ENCODE measurements at places on chromosomes 16 and 17.
A peak's percentile ranks its signal among the peaks of the same experiment; 100 is the strongest.

GRCh38 chr17:50945779-50946222, 79.6 kb upstream of the TOB1 start:
- DNase-seq: no peak

- DNase-seq: no peak
These were observed 62.4 kb upstream of the MED9 start for GRCh38 chr17:17414341-17414805.

- no peak for DNase-seq
These were observed 7.3 kb downstream of the SPOP start for GRCh38 chr17:49670641-49671040.

DNA sequence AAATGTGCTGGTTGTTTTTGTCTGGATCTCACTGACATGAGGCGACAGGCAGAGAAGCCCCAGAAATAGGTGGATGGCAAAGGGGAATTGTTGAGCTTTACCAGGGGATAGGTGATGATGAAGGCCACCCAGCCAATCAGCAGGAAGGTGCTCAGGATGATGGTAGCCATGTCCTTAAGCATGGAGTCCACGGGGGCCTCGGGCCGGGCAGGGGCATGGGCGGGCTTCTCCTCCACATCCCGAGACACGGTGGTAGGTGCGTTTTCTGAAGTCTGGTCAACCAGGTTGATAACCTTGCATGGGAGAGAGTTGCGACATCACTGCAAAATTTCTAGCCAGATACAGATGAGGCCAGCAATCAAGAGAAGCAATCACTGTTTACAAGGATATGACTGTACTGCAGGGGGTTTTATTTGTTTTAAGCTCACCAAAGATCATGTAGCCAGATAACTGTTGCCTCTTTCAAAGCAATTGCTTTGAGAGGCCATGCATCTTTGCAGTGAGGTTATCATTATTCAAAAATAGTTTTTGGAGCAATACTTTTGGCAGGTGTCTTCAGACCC, 37.3 kb upstream of the ICAM2 start:
- no peak for DNase-seq

GRCh38 chr17:51165680-51166197, 472 bp upstream of the NME2 start:
- DNase-seq: no peak

DNA sequence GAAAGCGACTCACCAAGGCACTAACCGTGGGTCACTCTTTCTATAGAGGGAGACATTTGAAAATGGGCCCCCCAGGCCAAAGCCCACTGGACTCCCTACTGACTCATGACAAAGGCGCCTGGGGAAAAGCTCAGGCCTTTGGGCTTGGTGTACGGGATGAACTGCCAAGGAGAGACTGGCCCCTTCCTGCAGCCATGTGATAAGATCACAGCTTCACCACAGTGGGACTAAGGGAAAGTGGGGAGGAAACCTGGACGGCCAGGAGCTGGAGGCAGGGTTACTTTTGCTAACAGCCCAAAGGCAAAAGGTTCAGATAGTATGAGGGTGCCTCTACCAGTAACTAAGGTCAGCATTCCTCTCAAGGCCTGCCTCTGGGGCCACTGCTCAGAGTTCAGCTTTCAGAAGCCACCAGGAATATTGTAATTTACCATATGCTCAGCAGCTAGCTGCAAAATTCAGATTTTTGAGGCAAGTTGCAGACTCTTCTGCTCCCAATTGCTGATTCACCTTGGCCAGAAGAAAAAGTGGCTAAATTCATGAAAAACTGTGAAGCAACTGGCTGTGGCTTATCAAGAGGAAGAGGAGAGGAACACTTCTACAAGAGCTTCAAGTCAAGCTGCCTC, 37.1 kb upstream of the SLC25A19 start:
- no peak for DNase-seq

DNA sequence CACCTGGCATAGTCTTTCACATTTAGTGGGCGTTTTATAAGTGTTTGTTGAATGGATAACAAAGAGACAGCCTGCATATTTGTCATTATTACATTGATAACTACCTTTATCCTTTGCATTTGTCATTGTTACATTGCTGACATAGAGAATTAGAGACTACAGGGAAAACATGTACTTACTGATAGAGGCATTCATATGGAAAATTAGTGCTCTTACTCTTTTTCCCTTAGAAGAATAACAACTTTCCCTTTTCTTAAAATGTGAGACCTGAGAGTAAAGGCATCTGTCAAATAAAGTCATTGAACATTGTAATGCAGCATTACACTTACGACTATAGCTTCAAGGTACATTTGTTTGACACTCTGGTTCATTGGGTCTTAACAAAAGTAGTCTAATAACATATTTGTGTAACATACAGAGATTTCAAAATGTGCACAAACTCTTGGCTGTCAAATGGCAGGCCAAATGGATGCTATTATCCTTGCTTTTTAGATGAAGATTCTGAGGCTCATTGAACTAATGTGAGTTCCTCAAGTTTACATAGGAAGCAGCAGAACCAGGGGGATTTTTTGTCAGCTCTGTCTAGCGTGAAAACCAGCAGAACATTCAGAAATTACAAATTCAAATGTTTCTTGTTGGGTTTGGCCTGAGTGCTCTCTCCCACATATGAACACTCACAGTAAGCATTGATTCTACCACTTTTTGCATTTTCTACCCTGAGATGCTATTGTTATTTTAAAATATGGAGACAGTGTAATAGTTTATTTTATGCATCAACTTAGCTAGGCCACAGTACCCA, 28.5 kb downstream of the SMIM36 start:
- no peak for DNase-seq

- DNase-seq: peak; percentile 36
These were observed 1.2 kb downstream of the JPT1 start for GRCh38 chr17:75152922-75153779.

DNA sequence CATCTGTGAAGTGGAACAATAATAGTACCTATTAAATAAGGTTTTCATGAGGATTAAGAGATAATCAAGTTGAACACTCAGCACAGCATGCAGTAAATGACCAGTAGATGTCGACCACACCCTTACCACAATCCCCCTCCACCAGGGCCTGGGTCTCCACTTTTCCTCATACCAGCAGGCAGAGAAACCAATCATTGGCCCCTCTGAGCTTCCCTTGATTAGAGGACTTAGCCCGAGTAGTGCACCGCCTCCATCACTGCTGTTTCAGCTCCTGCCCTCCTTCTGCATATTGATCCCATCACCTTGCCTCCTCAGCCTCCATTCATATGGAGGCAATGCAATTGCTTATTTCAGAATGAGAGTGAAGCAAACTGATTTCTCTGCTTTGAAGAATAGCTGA, 96.5 kb upstream of the CDH11 start:
- no peak for DNase-seq

GRCh38 chr17:14098246-14098645, 28.9 kb downstream of the COX10 start:
- no peak for DNase-seq

GRCh38 chr17:81245665-81246342, 6.7 kb downstream of the NDUFAF8 start:
- no peak for DNase-seq

GRCh38 chr17:69485251-69485661, 70.8 kb downstream of the MAP2K6 start:
- no peak for DNase-seq

GRCh38 chr17:49914096-49914490, 54.9 kb upstream of the DLX4 start:
- DNase-seq: no peak

- no peak for DNase-seq
These were observed 1.6 kb downstream of the VAT1L start for GRCh38 chr16:77790009-77790372.

Measured in NCI-H526 treated with DMSO at 0.1 percent for 48 hours (cell line).